ENCODE measurements at places on chromosomes 3 and 15. TPM values are rescaled to one million over a fixed set of nuclear protein-coding genes. Genes with fewer than 3 reads are reported as not detected.

- no peak for DNase-seq
Observed at GRCh38 chr3:58192069-58192468, 18.7 kb downstream of the DNASE1L3 start.

- DNase-seq, result no peak
Observed at GRCh38 chr15:87850916-87851315, 405.6 kb downstream of the NTRK3 start.

GRCh38 chr3:189602471-189602870, 28.7 kb upstream of the TP63 start:
- DNase-seq, result no peak

DNA sequence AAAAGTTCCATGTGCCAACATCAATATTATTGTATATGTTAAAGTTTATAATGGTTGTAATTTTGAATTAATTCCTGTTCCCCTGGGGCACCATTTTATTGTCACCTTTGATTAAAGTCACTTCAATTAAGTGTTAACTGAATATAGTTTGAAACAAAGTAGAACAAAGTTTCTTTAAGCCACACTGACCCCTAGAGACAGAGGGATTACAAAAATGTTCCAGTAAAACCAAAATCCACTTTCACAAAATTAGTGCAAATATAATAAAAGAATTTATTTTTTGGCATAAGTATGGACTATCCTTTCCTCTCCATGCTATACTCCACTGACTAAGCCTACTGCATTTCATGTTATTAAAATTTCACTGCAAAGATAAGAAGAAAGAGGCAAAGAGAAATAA, 123.9 kb downstream of the ZMAT3 start:
- DNase-seq, result no peak

DNA sequence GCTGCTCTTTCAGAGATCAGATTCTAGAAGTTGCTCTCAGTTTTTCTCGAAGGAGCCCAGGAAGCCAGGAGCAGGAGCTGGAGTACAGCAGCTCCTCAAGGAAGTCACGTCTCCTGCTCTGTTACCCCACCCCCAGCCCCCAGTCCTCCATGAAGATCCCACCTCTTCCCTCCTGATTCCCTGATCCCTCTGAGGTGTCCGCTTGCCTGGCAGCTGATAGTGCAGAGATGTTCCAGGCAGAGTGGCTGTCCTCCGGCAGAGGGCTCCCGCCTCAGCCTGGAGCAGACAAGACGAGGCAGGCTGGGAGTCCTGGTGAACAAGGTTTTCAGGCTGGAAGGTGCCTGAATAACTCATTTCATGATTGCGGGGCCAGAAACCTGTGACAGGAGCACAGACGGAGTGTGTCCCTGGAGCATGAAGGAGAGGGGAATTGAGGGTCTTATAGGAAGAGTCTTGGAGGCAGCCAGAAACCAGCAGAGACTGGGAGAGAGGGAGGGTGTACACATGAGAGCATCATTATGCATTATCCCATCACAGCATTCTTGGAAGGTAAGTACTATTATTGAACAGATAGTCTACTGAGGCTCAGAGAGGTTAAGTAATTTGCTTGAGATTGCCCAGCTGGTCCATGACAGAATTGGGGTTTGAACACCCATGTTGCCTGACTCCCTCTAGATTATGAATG, 1.2 kb downstream of the HRH1 start:
- DNase-seq, result no peak

DNA sequence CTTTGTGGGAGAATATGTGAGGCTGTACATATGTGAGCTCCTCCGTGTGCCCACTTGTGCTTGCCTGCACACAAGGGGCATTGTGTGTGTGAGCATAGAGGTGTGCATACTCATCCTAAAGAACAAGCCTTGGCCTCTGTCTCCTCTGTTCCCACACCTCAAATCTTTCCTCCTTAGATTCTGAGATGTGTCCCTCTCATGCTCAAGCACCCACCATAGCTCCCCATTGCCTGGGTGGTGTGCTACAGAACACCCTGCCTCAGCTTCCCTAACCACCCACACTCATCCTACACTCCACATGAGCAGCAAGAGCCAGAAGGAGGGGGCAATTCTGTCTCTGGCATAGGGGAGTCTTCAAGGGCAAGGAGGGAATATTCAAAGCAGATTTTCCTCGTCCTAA, 27.7 kb downstream of the LINGO1 start:
- no peak for DNase-seq

- DNase-seq, result peak; percentile 32
Observed at GRCh38 chr3:128969993-128970739, 23.7 kb downstream of the CFAP92 start.

- DNase-seq, result no peak
Observed at GRCh38 chr15:85412066-85412465, 31.7 kb downstream of the AKAP13 start.

GRCh38 chr3:143712522-143712921, 135.7 kb downstream of the SLC9A9 start:
- DNase-seq, result no peak

GRCh38 chr3:7307410-7307809, 446.5 kb downstream of the GRM7 start:
- no peak for DNase-seq

DNA sequence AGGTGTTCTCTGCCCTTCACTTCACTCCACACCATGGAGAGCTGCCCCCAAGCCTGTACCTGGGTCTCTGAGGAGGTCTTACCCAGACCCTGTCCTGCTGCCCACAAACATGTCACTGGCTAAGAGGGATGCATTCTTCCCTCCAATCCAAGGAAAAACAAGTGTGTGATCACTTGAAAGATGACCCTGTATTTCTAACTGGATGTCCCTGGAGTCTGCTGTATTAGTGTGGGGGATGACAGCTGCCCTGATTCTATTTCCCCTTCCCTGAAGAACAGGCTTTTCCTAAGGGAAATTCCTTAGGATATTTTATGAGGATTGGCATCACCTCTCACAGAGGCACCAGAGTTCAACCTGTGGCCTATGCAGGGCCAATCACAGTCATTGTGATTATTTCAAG, 55.0 kb upstream of the GATA2 start:
- DNase-seq, result no peak

DNA sequence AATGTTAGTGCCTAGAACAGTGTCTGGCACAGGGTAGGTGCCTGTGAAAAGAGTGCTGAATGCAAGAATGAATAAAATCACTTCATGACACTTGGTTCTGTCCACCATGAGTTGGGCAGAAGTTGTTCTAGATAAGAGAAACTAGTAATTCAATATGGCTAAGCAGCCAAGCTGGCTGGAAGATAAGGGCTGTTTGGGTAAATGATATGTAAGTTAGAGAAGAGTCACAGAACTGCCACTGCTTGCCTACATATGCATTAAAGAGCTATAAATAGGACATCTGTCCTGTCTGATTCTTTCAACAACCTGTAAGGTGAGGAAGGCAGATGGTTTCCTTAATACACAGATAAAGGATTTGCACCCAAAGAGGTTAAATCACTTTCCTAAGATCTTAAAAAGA, 13.1 kb downstream of the MTMR10 start:
- no peak for DNase-seq

GRCh38 chr3:64318001-64318400, 92.7 kb upstream of the PRICKLE2 start:
- no peak for DNase-seq

DNA sequence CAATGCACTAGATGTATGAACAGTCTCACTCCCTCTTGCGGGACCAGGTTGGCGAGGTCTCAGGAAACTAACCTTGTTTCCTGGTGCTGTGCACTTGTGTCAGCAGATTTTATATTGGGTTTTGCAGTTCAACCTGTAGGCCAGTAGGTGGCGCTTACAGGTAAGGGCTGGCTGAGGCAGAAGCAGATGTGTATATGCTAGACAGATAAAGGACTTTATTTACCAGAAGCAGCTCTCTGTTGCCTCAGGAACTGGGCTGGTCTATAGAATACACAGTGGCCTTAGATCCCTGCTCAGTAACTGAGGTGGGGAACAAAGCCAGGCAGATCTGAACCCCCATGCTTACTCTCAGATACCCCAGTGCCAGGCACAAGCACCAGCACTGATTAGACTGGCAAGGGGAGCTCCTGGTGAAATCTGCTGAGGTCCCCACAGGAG, 296.8 kb downstream of the DOCK3 start:
- peak; percentile 8 for DNase-seq

DNA sequence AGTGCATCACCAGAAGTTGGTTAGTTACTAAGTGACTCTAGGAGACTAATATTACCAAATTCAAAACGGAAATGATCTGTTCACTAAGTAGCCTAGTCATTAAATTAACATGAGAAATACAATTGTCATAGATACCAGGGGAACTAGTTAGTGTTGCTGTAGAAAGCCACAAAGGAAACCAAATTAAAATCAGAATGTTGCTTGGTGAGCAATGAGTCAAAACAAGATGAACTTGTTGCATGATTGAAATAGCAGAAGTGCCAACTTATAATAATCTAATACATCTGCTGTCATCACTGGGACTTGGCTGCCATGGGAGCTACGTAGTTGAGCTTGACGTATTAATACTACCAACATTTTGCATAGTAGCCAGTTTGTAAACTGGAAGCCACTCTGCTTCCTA, 458.1 kb downstream of the DIPK2A start:
- DNase-seq, result no peak

GRCh38 chr3:24100696-24101402, 155.8 kb downstream of the NR1D2 start:
- DNase-seq, result no peak

- no peak for DNase-seq
Observed at GRCh38 chr3:133572158-133573053, 1.1 kb upstream of the CDV3 start.

The CD80 gene
- polyA plus RNA-seq, result 0.17 TPM

The FETUB gene
- 0.92 TPM for polyA plus RNA-seq

The TGM4 gene
- polyA plus RNA-seq, result 0.18 TPM

The RTP1 gene
- not detected for polyA plus RNA-seq

The CSPG5 gene
- polyA plus RNA-seq, result 1.4 TPM

The ROPN1 gene
- polyA plus RNA-seq, result 0.09 TPM

The UBA7 gene
- polyA plus RNA-seq, result 36.5 TPM

The GPR27 gene
- 8.3 TPM for polyA plus RNA-seq

Data from renal cortex interstitium (tissue), 15 donors.